ENCODE measurements at places on chromosomes 1 and 21. TPM values are rescaled to one million over a fixed set of nuclear protein-coding genes. Genes with fewer than 3 reads are reported as not detected.

TRIM17 gene
- total RNA-seq = 0.39 TPM

FHAD1 gene
- total RNA-seq = not detected

KRTAP19-1 gene
- total RNA-seq = not detected

C4BPB gene
- total RNA-seq = not detected

TMPRSS2 gene
- total RNA-seq = not detected

RBM11 gene
- total RNA-seq = 0.21 TPM

TP73 gene
- 0.15 TPM for total RNA-seq

NR1I3 gene
- not detected for total RNA-seq

TMOD4 gene
- 0.46 TPM for total RNA-seq

- no peak for DNase-seq
- H3K4me1 ChIP-seq = peaks cover 2% of the 10 kb centered on the region
- H3K36me3 ChIP-seq = peaks cover 84% of the 10 kb centered on the region
Observed at GRCh38 chr1:145758575-145758974, 39.3 kb downstream of the CD160 start.

- H3K27me3 ChIP-seq = no peaks in the 10 kb centered on the region
- no peaks in the 10 kb centered on the region for H3K36me3 ChIP-seq
- no peak overlapping the region for H3K4me3 ChIP-seq
Observed at GRCh38 chr1:10738061-10739058, 58.1 kb downstream of the CASZ1 start.

DNA sequence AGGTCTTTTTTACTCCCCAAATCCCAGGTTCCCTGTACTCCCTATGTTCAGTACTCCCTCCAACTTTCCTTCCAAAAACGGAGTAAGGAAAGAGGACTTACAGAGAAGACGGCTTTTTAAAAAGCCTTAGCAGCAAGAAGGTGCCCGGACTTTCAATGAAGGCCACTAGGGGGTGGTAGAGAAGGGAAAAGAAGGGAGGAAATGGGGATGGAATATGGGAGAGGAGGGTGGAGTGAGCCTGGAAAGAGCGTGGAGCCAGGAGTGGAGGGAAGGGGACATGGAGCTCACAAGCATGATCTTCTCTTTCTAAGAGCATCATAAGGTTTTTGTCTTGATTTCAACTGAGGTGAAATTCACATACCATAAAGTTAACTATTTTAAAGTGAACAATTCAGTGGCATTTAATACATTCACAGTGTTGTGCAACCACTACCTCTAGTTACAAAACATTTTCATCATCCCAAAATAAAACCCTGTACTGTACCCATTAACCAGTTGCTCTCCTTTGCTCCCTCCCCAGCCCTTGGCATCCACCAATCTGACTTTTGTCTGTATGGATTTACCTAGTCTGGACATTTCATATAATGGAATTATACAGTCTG, 129.9 kb downstream of the ZNF281 start:
- H3K4me1 ChIP-seq = no peaks in the 10 kb centered on the region
- no peaks in the 10 kb centered on the region for H3K27me3 ChIP-seq
- no peak overlapping the region for H3K4me3 ChIP-seq
- H3K36me3 ChIP-seq = no peaks in the 10 kb centered on the region
- DNase-seq = peak; percentile 16
- no peak overlapping the region for H3K27ac ChIP-seq

DNA sequence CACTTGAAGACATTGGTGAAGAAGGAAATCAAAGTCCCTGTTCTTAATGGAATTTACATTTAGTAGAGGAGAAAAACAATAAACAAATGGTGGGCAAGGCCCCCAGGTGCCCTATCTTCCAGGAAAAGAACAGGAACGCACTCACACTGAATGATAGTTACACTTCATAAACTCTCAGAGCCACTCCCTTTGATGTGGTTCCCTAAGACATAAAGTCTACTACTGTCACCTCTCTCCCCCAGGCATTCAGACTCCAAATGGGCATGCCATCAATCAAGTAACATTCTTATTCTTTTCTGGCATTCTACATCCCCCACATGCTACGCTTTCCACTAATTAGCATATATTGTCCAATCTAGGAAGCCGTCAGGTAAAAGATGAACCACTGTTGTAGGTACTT, 36.6 kb upstream of the PIGC start:
- H3K4me1 ChIP-seq = no peaks in the 10 kb centered on the region
- no peak overlapping the region for H3K27ac ChIP-seq
- no peaks in the 10 kb centered on the region for H3K36me3 ChIP-seq
- no peaks in the 10 kb centered on the region for H3K27me3 ChIP-seq
- DNase-seq = no peak

DNA sequence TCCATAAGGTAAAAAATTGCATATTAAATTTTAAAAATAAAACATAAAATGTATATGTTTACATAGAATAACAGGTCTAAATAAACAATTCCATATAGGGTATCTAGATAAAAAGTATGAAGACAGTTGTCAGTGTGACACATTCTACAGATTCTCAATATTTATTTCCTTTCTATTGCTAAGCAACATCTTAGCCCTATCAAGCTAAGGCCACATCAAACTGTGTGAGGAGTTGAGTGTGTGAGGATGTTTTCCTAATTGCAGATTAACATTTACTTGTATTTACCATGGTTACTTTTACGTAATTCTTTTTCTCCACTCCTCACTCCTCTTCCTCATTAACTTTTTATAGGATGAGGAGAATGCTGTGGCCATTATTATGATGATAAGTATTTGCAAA, 41.9 kb upstream of the MCOLN3 start:
- peaks cover 7% of the 10 kb centered on the region for H3K27me3 ChIP-seq
- no peak overlapping the region for H3K27ac ChIP-seq
- no peak for DNase-seq
- no peaks in the 10 kb centered on the region for H3K4me1 ChIP-seq

GRCh38 chr1:191839891-191840290, 318.4 kb upstream of the RGS18 start:
- no peaks in the 10 kb centered on the region for H3K27me3 ChIP-seq
- H3K36me3 ChIP-seq = no peaks in the 10 kb centered on the region
- no peak for DNase-seq

GRCh38 chr1:175511496-175511895, 231.9 kb downstream of the TNR start:
- H3K4me3 ChIP-seq = no peak overlapping the region
- H3K27ac ChIP-seq = no peak overlapping the region
- peaks cover 17% of the 10 kb centered on the region for H3K4me1 ChIP-seq
- H3K27me3 ChIP-seq = no peaks in the 10 kb centered on the region

DNA sequence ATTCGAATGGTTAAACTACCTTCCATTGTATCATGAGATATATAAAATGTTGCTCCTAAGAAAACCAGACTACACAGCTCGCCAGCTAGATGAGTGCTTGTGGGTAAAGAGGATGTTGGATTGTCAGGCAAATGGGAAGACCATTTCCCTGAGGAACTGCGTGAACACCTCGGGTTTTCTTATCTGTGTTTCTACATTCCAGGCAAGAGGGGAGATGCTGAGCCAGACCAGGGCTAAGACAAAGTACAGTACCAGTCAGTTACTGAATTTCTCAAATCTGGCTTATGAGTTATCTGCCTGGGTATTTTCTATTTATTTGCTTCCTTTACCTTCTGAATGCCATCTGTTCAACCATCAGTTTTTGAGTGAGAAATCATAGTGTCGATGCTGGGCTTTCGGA, 170.8 kb downstream of the PLA2G4A start:
- H3K36me3 ChIP-seq = no peaks in the 10 kb centered on the region
- H3K27ac ChIP-seq = no peak overlapping the region
- no peaks in the 10 kb centered on the region for H3K27me3 ChIP-seq
- no peak for DNase-seq
- H3K4me3 ChIP-seq = no peak overlapping the region

- no peaks in the 10 kb centered on the region for H3K27me3 ChIP-seq
- no peak overlapping the region for H3K27ac ChIP-seq
- peaks cover 56% of the 10 kb centered on the region for H3K36me3 ChIP-seq
- no peak for DNase-seq
- peaks cover 6% of the 10 kb centered on the region for H3K4me1 ChIP-seq
- H3K4me3 ChIP-seq = no peak overlapping the region
Observed at GRCh38 chr1:25816112-25816718, 3.5 kb upstream of the MTFR1L start.

GRCh38 chr1:180519846-180520245, 17.5 kb upstream of the ACBD6 start:
- no peaks in the 10 kb centered on the region for H3K36me3 ChIP-seq
- no peaks in the 10 kb centered on the region for H3K27me3 ChIP-seq
- no peak overlapping the region for H3K27ac ChIP-seq
- peaks cover 33% of the 10 kb centered on the region for H3K4me1 ChIP-seq
- no peak for DNase-seq

GRCh38 chr1:38055398-38055797, 8.8 kb upstream of the POU3F1 start:
- no peaks in the 10 kb centered on the region for H3K4me1 ChIP-seq
- DNase-seq = no peak
- no peaks in the 10 kb centered on the region for H3K36me3 ChIP-seq
- no peak overlapping the region for H3K27ac ChIP-seq
- H3K4me3 ChIP-seq = no peak overlapping the region

DNA sequence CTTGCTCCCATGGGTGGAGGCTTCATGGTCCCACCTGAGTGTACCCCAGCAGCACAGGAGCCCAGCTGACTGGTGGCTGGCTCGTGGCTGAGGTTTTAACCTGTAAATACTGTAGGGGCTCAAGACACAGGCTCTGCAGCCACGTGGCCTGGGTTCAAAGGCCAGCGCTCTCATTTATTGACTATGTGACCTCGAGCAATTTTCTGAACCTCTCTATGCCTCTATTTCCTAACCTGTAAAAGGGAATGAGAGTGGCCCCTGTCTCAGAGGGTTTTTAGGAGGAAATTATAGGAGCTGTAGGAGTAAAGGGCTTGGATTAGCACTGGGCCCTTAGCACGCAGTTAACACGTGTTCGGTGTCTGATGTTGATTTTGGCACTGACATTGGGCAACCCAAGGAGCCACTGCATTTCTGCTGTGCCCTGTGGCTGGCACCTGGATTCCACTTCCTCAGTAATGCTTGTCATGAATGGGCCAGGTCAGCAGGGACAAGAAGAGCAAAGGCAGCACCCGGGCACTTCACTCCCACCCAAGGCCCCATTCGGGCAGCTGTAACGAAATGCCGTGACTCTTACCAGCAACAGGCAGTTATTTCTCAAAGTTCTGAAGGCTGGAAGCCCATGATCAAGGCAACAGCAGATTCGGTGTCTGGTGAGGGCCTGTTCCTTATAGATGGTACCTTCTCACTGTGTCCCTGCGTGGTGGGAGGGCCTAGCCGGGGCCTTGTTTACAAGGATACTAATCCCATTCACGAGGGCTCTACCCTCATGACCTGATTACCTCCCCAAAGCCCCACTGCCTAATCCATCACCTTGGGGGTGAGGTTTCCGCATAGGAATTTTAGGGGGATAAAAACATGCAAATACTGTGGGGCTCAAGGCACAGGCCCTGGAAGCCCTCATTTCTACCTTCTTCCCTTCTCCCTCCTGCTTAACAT, 25.2 kb downstream of the ARHGEF10L start:
- no peak overlapping the region for H3K4me3 ChIP-seq
- H3K27me3 ChIP-seq = no peaks in the 10 kb centered on the region
- peaks cover 54% of the 10 kb centered on the region for H3K4me1 ChIP-seq
- H3K27ac ChIP-seq = peak overlapping the region; percentile 8
- DNase-seq = no peak
- H3K36me3 ChIP-seq = no peaks in the 10 kb centered on the region

- no peak overlapping the region for H3K4me3 ChIP-seq
- H3K27me3 ChIP-seq = no peaks in the 10 kb centered on the region
- no peaks in the 10 kb centered on the region for H3K4me1 ChIP-seq
- H3K36me3 ChIP-seq = no peaks in the 10 kb centered on the region
- no peak overlapping the region for H3K27ac ChIP-seq
Observed at GRCh38 chr1:60129911-60130310, 56.3 kb upstream of the C1orf87 start.

GRCh38 chr1:14365301-14365988, 233.0 kb upstream of the KAZN start:
- peaks cover 12% of the 10 kb centered on the region for H3K4me1 ChIP-seq
- H3K27me3 ChIP-seq = peaks cover 52% of the 10 kb centered on the region
- no peak for DNase-seq
- peak overlapping the region; percentile 36 for H3K27ac ChIP-seq

DNA sequence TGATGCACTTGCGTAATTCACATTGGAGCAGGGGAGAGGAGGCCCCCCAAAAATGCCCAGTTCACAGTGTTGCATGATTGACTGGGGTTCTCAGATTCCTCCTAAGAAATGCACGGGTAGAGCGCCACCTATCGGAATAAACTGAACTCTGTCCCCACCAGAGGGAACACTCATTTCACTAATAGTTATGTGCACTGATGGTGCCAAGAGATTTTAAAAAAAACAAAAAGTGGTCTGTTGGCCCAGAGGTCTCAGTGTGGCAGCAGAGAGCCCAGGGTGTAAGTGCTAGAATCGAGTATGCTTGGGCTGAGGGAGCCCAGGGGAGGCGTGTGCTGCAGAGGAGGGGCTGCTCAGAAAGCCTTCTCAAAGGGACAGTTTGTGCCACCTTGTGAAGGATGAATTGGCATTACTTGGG, 6.9 kb downstream of the PINK1 start:
- DNase-seq = no peak
- H3K4me1 ChIP-seq = peaks cover 24% of the 10 kb centered on the region
- no peak overlapping the region for H3K4me3 ChIP-seq
- H3K27ac ChIP-seq = no peak overlapping the region

- H3K4me3 ChIP-seq = no peak overlapping the region
- H3K27ac ChIP-seq = no peak overlapping the region
- H3K27me3 ChIP-seq = no peaks in the 10 kb centered on the region
Observed at GRCh38 chr1:207993477-207994445, 82.8 kb upstream of the CD34 start.

DNA sequence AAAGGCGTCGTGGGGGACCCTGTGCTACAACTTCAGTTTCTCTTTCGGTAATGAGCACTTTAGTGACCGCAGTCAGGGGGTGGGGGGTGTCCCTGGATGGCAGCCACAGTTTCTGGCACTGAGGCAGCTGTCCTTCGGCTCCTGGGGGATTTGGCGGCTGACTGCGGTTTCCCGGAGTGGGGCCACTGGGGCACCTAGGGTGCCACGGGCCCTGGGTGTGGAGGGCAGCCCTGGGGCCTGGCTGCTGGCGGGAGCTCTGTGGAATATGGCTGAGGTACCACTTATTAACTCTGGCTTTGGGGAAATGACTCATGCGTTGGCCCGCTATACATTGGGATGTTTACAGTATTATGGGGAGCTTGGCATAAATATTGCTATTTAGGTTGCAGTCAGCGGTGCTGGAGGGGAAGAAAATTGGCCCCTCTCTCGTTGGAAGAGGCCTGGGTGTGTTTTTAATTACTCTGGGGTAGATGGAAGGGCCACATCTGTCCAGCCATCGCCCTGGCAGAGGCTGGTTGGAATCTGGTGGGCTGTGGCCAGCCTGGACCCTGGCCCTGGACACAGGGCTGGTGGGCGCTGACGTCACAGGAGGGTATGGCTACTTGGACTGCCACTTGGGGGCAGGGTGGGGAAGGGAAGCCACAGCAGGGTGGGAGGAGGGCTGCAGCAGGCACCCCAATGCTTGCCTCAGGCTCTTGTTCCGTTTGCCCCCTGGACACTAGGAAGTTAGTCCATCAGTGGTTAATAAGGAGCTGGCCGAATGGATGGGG, 2.0 kb downstream of the EPHB2 start:
- no peak overlapping the region for H3K4me3 ChIP-seq
- H3K27ac ChIP-seq = no peak overlapping the region
- H3K4me1 ChIP-seq = peaks cover 8% of the 10 kb centered on the region
- H3K36me3 ChIP-seq = no peaks in the 10 kb centered on the region
